ENCODE measurements at places on chromosomes 4 and X. TPM values are rescaled to one million over a fixed set of nuclear protein-coding genes. Genes with fewer than 3 reads are reported as not detected.
A peak's percentile ranks its signal among the peaks of the same experiment; 100 is the strongest.

MFAP3L gene
- 0.63 TPM for polyA plus RNA-seq

SULT1B1 gene
- 0.26 TPM for polyA plus RNA-seq

CBLL2 gene
- not detected for polyA plus RNA-seq

DNA sequence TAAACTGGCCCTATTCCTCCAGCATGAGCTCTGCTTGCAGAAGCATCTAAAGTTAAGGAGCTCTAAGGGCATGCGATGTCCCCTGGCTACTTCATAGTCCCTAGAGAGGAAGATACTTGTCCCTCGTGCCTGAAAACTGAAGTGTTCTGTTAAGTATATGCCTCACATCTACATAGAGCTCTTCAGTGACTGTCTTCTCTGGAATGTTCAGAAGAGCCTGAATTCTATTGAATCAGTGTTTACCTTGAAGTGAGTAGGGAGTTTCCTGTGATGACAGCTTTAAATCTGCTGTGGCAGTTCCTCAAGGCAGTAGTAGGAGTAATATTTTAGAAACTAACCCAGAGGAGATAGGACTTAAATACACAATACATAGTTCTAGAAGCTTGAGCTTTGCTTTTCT is 111.2 kb downstream of the ZNF518B start:
- H3K36me3 ChIP-seq: no peaks in the 10 kb centered on the region
- no peak for DNase-seq
- H3K27ac ChIP-seq: no peak overlapping the region
- H3K27me3 ChIP-seq: no peaks in the 10 kb centered on the region

GRCh38 chrX:105228602-105229001 is 8.1 kb upstream of the TEX13A start:
- DNase-seq: no peak
- no peak overlapping the region for H3K27ac ChIP-seq
- H3K27me3 ChIP-seq: no peaks in the 10 kb centered on the region
- H3K4me3 ChIP-seq: no peak overlapping the region

DNA sequence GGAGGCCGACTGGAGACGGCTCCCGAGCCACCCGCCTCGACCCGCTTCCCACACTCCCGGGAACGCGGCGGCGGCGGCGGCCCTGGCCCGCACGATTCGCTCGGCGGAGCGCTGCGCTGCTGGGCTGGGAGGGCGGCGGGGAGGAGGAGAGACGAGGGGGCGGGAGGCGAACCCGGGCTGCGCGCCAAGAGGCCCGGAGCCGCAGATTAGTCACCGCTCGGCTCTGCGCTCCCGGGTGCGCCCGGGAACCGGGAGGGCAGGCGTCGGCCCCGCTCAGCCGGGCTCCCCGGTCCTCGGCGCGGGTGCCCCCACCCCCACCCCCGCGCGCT is 11.2 kb upstream of the BCOR start:
- DNase-seq: peak; percentile 58
- H3K36me3 ChIP-seq: no peaks in the 10 kb centered on the region
- H3K4me3 ChIP-seq: peak overlapping the region; percentile 63
- peaks cover 18% of the 10 kb centered on the region for H3K4me1 ChIP-seq

DNA sequence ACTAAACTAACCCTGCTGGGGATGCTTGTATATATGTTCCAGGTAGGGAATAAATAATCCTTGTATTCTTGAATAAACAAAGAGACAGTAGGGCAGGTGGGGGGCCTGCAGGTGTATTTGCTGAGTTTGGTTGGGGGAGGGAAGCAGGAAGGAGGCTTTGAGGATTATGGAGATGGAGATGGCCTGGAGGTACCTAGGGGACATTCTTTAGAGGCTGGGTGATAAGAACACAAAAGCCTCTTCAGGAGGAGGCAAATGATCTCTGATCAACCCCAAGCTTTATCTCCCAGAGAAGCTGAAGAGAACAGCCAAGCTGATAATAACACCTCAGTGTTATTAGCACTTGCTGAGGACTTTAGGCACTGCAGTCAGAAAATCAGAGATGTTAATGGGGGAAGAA is 187.7 kb downstream of the MGST2 start:
- H3K4me1 ChIP-seq: no peaks in the 10 kb centered on the region
- H3K4me3 ChIP-seq: no peak overlapping the region
- H3K27me3 ChIP-seq: no peaks in the 10 kb centered on the region
- no peak overlapping the region for H3K27ac ChIP-seq
- H3K36me3 ChIP-seq: no peaks in the 10 kb centered on the region

GRCh38 chrX:136954930-136955329 is 74.4 kb upstream of the RBMX start:
- DNase-seq: peak; percentile 5
- H3K27me3 ChIP-seq: no peaks in the 10 kb centered on the region
- no peaks in the 10 kb centered on the region for H3K36me3 ChIP-seq
- no peak overlapping the region for H3K4me3 ChIP-seq
- no peak overlapping the region for H3K27ac ChIP-seq
- no peaks in the 10 kb centered on the region for H3K4me1 ChIP-seq

- DNase-seq: peak; percentile 5
- no peak overlapping the region for H3K27ac ChIP-seq
- H3K4me1 ChIP-seq: no peaks in the 10 kb centered on the region
- H3K27me3 ChIP-seq: no peaks in the 10 kb centered on the region
Measured at GRCh38 chr4:64584981-64585557, 175.8 kb upstream of the TECRL start.

DNA sequence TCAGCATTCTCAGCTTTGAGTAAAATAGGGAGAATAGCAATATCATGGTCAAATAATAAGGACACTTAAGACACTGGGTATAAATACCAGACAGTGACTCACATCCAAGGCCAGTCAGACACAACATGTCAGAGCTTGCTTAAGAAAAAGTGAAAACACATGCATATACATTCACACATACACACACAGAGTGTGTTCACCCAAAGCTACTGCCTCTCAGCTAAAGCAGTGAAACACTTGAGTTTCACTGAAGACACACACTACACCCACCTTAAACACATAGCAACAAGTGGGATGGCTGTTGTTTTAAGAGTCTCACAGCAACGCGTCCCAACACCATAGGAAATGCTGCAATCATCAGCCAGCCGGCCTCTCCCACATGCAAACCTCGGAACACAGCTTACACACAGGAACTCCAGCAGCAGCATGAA is 14.4 kb downstream of the SHROOM4 start:
- no peak for DNase-seq
- H3K27ac ChIP-seq: no peak overlapping the region
- no peaks in the 10 kb centered on the region for H3K4me1 ChIP-seq
- no peaks in the 10 kb centered on the region for H3K27me3 ChIP-seq

- no peak overlapping the region for H3K4me3 ChIP-seq
- H3K27me3 ChIP-seq: no peaks in the 10 kb centered on the region
- DNase-seq: no peak
- H3K36me3 ChIP-seq: no peaks in the 10 kb centered on the region
- no peaks in the 10 kb centered on the region for H3K4me1 ChIP-seq
Measured at GRCh38 chr4:133483600-133484246, 334.6 kb downstream of the PCDH10 start.
